ENCODE measurements at places on chromosomes 5 and 9.

GRCh38 chr5:118461436-118461835 lies 526.9 kb downstream of the DTWD2 start:
- DNase-seq: no peak

DNA sequence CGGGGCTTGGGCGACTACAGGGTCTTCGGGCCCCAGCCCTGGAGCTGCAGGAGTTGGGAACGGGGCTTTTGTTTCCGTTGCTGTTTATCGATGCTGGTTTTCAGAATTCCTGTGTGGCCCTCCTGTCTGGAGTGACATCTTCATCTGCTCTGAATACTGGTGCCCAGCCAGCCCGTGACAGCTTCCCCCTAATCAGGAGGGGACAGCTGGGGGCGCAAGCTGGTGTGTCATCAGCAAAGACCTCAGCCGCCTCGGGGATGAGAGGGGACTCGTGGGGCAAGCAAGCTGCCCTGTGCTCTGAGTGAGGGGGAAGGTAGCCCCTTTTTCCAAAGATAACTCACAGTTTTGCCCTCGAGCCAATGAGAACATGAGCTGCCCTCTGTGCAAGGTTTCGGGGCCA lies 110.7 kb downstream of the RXRA start:
- DNase-seq: no peak

GRCh38 chr9:99870126-99870525 lies 36.3 kb upstream of the STX17 start:
- DNase-seq: peak; percentile 33

GRCh38 chr9:96117398-96118080 lies 184.4 kb downstream of the HSD17B3 start:
- no peak for DNase-seq

- DNase-seq: no peak
Measured at GRCh38 chr5:176638437-176638836, 8.0 kb downstream of the EIF4E1B start.

DNA sequence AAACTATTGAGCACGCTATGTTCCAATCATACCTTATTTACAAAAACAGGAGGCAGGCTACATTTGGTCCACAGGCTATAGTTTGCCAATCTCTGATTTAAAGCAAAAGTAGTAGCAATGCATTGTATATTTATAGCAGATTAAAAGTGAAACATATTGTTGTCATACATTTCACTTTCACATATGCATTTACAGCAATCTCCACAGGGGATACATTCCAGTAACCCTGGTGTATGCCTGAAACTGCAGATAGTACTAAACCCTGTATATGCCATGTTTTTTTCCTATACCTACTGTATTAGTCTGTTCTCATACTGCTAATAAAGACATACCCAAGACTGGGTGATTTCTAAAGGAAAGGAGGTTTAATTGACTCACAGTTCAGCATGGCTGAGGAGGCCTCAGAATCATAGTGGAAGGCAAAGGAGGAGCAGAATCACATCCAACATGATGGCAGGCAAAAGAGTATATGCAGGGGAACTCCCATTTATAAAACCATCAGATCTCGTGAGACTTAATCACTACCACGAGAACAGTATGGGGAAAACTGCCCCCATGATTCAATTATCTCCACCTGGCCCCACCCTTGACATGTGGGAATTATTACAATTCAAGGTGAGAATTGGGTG lies 5.9 kb upstream of the CSF1R start:
- DNase-seq: no peak

DNA sequence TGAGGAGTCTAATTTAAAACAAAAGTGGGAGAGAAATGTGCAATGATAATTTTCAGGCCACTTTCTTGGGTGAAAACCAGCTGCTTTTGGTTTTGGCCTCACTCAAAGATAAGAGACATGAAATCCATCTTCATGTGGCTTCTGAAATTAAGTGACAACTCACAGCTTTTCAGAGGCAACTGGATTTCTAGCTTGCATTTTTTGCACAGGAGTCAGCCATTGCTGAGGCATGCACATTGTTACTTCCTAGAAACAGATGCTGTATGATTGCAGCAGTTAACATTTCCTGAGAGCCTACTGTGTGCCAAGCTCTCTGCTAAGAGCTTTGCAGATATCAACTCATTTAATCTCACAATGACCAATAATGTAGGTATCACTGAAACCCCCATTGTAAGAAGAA lies 562.6 kb downstream of the NR2F1-AS1 start:
- DNase-seq: peak; percentile 28

- no peak for DNase-seq
Measured at GRCh38 chr5:118506217-118506852, 482.0 kb downstream of the DTWD2 start.

- no peak for DNase-seq
Measured at GRCh38 chr5:15566789-15567188, 66.8 kb downstream of the FBXL7 start.

DNA sequence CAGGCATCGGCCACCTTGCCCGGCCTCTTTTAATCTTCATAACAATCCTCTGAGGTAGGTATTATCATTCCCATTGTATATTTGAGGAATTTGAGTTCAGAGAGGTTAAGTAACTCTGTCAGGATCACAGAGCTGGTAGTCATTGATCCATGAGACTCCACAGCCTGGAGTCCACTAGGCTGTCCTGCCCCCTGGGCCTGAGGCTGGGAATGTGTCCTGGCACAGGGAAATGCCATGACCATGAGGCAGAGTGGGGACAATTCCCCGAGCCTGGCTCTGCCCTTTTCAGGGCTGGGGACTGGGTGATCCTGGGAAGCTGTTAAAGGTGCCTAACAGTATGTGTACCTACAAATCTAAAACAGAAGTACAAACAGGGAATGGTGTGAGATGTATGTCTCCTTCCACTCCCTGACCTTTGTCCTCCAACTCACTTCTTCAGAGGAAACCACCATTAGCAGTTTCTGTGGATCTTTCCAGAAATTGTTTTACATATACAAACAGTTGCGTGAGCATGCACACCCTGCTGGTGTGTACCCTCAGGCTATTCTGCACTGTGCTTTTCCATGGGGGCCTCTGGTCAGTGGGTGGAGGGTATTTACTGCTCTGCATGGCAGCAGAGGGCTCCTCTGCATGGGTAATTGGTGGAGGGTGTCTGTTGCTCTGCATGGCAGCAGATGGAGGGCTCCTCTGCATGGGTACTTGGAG lies 53.8 kb downstream of the NDST1 start:
- no peak for DNase-seq

- DNase-seq: no peak
Measured at GRCh38 chr5:95018946-95019345, 265.9 kb downstream of the MCTP1 start.

GRCh38 chr5:94239266-94239665 lies 379.1 kb downstream of the KIAA0825 start:
- DNase-seq: no peak

DNA sequence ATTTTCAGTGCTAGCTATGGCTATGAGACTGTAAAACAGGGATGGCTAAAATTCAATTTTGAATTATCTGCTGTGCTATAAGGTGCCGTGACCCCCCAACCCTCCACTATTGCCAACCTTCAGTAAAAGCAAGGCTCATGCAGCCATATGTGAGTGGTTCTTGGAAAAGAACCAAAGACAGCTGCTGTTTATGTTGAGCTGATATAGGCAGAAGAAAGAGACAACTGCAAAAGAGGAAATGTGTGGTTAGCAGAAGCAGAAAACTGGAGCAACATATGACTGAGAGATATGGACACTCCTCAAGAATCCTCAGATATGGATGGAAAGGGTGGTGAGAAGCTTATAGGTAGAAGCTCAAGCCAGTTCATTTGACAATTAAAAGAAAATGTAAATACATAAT lies 200.3 kb downstream of the TLE1 start:
- no peak for DNase-seq

- DNase-seq: peak; percentile 87
Measured at GRCh38 chr9:114691046-114691955, 9.3 kb upstream of the TEX48 start.

DNA sequence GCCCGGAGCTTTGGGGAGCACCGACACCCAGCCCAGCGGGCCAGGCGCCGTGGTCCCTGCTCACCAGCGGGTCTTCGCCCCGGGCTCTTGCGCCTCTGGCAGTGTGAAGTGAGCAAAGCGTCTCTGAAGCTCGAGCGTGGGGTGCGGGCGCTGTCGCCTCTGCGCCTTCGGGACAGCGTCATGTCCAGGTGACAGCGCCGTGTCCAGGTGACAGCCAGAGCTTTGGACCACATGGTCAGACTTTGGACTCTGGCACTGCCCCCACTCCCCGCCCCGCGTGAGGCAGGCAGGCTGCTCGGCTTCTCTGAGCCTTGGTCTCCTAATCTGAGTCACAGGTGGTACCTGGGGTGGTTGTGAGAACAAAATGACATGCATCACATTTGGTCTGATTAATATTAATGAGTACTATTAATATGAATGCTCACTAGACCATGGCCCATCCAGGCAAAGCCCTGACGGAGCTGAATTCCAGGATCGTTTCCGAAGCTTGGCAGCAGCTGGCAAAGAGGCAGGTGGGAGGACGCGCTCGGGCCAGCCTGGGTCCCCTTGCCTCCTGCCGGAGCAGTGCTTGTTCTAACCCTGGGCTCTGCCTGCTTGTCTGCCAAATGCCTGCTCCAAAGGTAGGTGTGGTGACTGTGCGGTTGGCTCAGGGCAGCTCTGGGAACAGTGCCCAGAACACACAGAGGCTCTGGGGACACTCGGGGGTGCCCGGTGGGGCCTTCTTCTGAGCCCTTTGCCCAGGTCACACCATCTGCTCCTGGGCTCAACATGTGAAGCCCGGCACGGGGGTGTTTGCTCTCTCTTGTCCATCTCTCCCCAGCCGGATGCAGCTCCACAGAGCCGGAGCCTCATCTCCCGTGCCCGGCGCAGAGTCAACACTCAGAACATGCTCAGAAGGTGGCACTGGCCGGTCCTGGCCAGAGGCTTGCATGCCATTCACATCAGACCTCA lies 157.1 kb downstream of the OLFM1 start:
- no peak for DNase-seq

- peak; percentile 41 for DNase-seq
Measured at GRCh38 chr5:157523976-157524375, 51.6 kb downstream of the ADAM19 start.

GRCh38 chr9:133119846-133120500 lies 1.1 kb downstream of the RALGDS start:
- no peak for DNase-seq

- DNase-seq: no peak
Measured at GRCh38 chr5:149892594-149892993, 52.0 kb downstream of the PDE6A start.

DNA sequence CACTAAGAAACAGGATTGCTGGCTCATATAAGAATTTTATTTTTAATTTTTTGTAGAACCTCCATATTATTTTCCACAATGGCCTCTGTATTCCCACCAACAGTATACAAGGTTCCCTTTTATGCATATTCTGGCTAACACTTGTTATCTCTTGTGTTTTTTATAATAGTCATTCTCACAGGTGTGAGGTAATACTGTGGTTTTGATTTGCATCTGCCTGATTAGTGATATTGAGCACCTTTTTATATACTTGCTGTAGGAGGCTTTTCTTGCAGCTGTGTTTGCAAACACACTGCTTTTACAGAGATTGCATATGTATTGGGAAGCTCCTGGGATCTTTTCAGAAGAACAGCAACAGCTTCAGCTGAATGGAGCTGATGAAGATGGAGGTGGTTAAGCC lies 164.8 kb downstream of the DEPDC1B start:
- no peak for DNase-seq

DNA sequence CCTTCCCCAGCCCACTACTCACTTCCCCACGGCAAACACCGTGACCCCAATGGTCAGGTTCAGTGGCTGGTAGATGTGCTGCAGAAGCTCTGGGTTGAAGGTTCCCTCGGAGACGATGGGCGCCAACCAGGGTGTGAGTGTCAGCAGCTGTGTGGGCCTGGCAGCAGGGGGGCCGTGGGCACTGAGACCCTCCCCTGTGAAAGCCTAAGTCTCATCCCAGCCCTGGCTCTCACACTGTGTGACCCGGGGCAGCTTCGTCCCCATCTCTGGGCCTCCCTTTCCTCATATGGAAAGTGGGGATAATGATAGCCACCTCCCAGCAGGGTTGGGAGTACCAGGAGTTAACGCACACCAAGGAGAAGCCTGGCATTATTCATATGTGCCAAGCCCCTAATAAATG lies 8.6 kb downstream of the GBGT1 start:
- DNase-seq: no peak

Measured in HFFc6 (cell line).